ENCODE measurements at places on chromosomes 11 and 22.

DNA sequence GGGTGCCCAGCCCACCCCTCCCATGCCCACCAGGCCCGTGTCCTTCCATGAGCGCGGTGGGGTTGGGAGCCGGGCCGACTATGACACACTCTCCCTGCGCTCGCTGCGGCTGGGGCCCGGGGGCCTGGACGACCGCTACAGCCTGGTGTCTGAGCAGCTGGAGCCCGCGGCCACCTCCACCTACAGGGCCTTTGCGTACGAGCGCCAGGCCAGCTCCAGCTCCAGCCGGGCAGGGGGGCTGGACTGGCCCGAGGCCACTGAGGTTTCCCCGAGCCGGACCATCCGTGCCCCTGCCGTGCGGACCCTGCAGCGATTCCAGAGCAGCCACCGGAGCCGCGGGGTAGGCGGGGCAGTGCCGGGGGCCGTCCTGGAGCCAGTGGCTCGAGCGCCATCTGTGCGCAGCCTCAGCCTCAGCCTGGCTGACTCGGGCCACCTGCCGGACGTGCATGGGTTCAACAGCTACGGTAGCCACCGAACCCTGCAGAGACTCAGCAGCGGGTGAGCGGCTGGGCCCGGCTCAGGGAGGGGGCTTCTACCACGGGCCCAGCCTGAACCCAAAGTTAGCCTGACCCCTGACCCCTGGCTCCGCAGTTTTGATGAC, 3.0 kb downstream of the PKP3 start:
- no peak for DNase-seq

DNA sequence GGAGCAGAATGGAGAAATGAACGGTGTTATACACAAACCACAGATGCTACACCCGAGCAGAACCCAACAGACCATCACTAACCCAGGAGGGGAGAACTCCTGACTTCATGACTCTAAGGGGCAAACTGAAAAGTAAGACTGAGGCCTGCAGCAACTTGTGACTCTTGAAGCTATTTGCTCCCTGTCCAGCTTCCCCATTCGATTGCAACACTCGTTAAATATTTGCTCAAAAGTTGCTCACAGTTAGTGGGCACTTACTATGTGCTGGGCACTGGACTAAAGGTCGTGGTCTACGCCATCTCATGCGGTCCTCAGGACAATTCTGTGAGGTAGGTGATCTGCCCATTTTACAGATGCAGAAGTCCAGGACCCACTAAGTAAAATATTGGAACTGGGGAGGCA, 9.5 kb upstream of the ADA2 start:
- no peak for DNase-seq

- no peak for DNase-seq
Measured at GRCh38 chr11:2477936-2478335, 33.1 kb downstream of the KCNQ1 start.

- DNase-seq = no peak
Measured at GRCh38 chr11:36095716-36096115, 151.9 kb downstream of the LDLRAD3 start.

DNA sequence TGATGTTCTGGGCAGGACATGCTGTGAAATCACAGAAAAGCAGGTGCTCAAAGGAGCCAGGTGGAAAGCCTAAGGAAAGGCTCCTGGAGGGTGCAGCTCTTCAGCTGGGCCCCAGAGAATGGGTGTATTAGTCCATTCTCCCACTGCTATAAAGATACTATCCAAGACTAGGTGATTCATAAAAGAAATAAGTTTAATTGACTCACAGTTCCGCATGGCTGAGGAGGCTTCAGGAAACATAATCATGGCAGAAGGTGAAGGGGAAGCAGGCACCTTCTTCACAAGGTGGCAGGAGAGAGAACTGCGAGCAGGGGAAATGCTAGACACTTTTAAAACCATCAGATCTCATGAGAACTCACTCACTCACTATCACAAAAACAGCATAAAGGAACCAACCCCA, 43.1 kb upstream of the DEUP1 start:
- DNase-seq = no peak

DNA sequence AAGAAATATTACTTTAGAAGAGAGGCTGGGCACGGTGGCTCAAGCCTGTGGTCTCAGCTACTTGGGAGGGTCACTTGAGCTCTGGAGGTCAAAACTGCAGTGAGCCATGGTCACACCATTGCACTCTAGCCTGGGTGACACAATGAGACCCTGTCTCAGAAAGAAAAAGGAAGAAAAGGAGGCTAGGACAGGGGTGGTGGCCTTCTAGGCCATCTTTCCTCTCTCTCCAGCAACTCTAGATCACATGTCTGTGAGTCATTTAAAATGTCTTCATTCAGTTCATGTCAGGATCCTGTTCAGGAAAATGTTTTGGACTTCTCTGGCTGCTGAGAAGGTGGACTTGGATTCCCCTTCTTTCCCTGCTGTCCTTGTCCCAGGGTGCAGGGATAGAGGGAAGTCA, 53.3 kb downstream of the PPFIA1 start:
- no peak for DNase-seq

GRCh38 chr11:28966951-28967350, 858.8 kb downstream of the METTL15 start:
- no peak for DNase-seq

- no peak for DNase-seq
Measured at GRCh38 chr11:45193695-45194094, 47.3 kb downstream of the PRDM11 start.

All from NCI-H2107 (cell line).